Activated T-helper 1 cell treated with anti-CD3 and anti-CD28 coated beads, Interleukin-12 subunit alpha, Interleukin-12 subunit beta, Interleukin-2, Interleukin-4 antibody, amounts not matched to agents 30 ng/mL and 10 ng/mL and 1 ng/mL, durations not matched to agents 14 hours and 24 hours and 36 hours (primary cell): ENCODE measurements at places on chromosomes 7 and 10.

DNA sequence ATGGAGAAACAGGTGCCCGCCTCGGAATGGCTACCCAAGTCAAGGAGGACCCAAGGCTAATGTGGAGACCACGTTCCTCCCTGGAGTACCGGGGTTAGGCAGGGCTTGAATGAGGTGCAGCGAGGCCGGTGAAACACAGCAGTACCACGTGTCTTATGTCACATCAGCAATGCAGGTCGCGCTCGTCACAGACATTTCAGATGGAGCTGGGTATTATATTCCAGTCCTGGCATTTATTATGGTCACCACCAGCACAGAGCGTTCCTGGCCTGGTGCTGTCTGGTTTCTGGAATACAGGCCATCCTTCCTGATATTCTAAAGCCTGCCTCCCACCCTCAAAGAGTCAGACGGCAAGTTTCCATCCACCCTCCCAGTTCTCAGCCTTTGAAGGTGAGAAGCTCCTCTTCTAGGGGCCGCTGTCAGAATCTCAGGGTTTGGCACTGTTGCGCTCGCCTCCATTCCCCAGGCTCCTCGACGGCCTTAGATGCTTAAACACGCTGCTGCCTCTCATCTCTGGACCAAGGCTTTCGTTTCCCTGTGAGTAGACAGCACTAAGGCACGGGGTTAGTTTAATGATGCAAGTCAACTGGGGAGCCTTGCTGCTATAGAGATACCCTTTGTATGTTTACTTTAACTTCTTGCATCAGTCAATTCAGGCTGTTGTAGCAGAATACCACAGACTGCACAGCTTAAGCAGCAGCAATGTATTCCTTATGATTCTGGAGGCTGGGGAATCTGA is 377.6 kb downstream of the DPP6 start:
- DNase-seq = no peak

- no peak for DNase-seq
Observed at GRCh38 chr10:3612183-3613001, 172.6 kb downstream of the KLF6 start.

DNA sequence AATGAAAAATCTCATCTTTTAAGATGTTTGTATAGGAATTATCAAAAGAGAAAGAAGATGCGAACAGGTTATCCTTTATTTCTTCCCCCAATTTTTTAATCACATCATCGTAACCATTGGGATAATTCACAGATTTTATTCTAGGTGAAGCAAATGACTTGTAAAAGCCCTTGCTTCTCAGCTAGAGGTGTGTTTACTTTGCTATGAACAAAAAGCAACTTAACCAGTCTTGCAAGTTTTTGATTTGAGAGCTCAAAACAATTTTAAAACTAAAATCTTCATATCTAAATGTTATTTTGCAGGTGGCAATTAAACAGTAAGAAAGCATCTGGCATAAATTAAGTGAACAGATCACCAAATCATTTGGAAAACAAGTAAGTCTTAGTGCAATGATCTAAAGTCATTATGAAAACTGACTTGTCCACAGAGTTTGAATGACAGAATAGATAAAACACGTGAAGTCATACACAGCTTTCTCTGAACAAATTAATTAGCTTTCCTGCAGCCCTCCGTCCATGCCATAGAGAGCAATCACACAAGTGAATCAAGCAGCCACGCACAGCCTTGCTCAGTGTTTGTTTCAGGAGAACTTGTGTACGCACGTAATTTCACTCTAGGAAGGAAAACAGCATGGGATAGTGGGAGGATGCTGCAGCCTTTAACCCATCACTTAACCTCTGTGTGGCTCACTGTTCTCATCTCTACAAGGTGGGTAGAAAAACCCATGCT is 85.0 kb upstream of the ZNF800 start:
- DNase-seq = no peak

- no peak for DNase-seq
Observed at GRCh38 chr10:13831711-13832141, 245.0 kb downstream of the PRPF18 start.

DNA sequence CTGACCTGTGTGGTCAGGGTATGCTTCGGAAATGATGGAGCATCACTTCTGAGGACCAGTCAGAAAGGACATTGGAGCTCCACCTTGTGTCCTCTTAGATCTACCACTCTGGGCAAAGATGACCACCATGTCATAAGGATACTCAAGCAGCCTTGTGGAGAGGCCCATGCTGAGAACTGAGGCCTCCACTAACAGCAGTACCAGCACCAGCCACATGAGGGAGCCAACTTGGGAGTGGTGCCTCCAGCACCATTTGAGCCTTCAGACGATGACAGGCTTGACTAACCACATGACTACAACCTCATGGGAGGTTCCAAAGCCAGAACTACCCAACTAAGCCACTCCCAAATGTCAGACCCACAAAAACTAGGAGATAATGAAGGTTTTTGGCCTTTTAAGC is 116.0 kb downstream of the NPTX2 start:
- peak; percentile 4 for DNase-seq

- DNase-seq = no peak
Observed at GRCh38 chr10:11776080-11776479, 33.9 kb downstream of the ECHDC3 start.

DNA sequence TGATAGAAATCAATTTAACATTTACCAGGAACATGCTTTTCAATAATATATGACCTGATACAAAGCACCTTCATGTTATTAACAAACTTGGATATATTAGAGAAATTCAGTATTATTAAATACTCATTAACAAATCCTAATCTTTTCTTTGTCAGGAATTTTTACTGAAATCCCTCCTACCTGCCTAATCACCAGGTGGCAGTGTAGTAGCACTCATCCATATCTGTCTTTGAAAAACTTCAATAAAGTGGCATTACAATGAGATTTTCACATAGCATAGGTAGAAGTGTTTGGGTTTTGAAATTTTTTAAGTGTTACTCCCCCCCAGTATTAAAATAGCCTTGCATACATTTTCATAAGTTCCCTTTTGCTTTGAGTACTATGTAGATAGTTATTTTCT is 1246.6 kb upstream of the LRRN3 start:
- DNase-seq = no peak

- DNase-seq = no peak
Observed at GRCh38 chr10:28302012-28302637, 739 bp downstream of the MPP7 start.

DNA sequence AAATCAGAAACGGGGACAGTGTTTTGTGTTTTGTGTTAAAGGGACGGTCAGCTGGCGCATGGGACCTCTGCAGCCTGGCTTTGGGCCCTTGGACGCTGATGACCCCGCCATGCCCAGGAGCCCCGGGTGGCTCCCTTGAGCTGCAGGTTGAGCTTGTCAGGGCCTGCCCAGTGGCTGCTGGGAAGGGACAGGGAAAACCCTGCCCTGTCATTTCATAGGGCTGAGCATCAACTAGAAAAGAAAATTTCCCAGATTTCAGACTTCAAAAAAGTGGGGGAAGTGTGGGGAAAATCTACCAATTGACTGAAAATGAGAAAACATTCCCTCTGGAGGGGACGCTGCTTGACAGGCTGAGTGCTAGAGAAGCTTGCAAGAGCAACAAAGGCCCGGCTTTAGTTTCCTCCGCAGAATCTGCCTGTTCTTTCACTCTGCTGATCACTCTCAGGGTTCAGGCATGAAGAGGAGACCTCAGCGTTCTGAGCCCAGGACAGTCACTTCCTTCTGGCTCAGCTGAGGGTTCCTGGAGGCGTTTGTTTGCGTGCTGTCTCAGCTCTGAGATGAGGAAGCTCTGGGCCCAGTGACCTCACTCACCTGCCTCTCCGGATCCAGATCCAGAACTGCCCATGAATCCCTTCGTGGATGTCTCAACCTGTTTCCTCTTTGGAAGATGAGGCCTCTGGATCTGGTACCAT is 18.6 kb upstream of the DNAJB6 start:
- DNase-seq = no peak

GRCh38 chr7:134995239-134996096 is 9.2 kb downstream of the AGBL3 start:
- DNase-seq = no peak

- DNase-seq = no peak
Observed at GRCh38 chr7:38235606-38236005, 37.8 kb downstream of the TARP start.

DNA sequence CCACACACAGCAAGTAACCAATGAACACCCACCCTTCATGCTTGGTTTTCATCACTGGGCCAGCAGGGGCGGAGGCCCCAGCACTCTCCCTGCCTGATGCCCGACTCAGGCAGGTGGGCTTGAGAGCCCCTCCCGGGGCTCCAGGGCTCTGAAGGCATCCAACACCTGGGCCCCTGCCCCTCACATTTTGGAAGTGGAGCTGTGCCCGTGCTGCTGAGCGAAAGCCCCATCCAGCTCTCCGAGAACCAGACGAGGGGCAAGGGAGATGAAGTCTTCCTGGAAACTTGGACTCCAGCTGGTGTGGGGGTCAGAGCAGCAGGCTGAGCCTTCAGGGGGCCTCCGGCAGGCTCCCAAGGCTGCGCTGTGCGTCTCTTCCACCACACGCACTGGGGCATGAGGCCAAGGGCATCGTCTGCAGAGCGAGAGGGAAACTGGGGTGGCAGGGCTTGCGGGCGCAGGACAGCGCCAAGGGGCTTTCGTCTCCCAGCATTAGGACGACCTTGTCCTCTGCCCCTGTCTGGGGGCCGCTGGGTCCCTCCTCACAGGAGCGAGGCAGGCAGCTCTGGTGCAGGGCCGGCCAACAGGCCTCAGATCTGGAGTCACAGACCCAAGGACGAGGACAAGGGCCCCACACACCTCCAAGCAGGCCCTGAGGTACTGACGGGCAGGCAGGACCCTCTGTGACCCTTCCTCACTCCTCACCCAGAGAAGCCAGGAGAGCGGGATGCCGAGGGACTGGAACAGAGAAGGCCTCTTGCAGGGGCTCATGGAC is 108.3 kb upstream of the FAM20C start:
- no peak for DNase-seq
